Brain (organoid and tissue), 16 donors: ENCODE measurements at places on chromosomes 11 and 22.
A peak's percentile ranks its signal among the peaks of the same experiment; 100 is the strongest.

- DNase-seq, result peak; percentile 71
These were observed 423.0 kb downstream of the BRD1 start for GRCh38 chr22:49404576-49405241.

DNA sequence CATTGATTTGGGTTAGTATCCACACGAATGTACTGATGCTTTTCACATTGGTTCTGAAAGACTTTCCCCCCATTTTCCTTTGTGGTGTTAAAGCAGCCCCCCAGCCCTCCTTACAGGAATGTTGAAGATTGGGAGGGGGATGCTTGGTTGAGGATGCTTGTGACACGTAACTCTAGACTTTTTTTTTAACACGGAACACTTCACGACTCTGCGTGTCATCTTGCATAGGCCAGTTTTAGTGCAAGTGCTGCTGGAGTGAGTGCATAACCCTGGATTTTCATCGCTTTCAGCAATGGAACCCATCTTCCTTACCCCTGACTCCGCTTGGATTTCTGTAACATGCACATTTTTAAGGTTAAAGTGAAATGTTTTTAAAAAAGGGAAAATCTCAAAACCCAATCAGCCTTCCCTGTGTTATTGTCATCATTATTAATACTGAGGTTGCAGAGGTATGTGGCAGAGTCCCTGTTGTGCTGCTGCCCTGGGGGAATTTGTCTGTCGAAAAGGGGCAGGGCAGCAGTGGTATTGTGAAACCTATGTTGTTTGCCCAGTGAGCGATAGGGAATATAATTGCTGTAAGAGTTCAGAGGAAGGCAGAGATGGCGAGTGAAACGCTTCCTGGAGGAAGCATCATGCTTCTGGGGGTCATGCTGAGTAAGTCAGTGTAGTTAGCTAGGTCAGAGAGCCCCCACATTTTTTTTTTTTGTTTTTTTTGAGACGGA lies 12.1 kb downstream of the CECR2 start:
- DNase-seq, result no peak

GRCh38 chr22:17476838-17477237 lies 86.5 kb upstream of the SLC25A18 start:
- DNase-seq, result no peak

DNA sequence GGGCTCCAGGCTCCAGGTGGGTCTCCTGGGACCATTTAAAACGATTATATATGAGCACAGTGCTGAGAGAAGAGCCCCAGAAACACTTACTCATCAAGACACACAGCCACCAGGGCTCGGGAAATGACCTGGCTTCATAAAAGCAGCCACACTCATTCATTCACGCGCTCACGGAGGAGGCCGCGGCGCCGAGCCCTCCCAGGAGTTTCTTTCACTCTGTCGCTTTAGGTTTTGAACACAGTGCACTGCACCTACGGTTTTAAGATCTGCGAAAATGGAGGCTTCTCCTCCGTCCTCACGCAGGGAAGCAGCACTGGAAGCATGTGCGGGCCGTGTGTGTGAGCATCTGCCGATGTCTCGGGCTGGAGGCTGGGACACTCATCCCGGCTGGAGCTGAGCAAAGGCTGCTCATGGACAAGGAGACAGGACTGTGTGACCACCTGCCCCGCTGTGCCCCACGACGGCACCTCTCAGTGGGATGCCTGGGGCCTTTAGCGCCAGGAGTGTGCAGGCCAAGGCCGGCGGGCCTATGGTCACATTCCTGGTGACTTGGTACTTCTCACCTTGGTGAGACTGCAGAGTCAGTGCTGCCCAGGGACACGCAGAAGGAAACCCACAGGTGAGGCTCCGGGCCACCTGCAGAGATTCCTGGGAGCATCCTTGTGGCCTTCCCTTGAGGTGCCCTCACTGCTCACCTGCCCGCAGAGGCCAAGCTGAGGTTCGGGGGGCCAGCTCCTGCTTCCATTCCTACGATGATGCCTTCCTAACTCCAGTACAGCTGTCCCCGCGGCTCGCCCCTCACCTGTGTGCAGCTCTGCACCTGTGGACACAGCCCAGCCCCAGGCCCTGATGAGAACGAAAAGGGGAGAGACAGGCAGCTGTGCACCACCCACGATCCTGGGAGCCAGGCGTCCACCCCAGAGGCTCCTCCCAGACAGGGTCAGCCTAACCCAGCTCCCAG lies 872.0 kb downstream of the BRD1 start:
- peak; percentile 45 for DNase-seq

- DNase-seq, result no peak
These were observed 22.1 kb downstream of the YPEL1 start for GRCh38 chr22:21713428-21714058.

DNA sequence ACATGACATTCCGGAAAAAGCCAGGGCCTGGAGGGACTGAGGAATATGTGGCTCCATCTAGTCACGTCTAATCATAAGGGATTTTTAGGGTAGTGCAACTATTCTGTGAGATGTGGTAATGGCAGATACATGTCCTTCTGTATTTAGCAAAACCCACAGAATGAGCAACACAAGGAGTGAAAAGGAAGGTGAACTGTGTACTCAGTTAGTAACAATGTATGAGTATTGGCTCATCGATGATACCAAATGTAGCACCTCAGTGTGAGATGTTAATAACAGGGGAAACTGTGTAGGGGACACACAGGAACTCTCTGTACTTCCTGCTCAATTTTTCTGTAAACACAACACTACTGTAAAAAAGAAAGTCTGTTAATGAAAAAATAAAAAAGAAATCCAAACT lies 42.0 kb upstream of the CARS1 start:
- no peak for DNase-seq

- DNase-seq, result no peak
These were observed 10.2 kb downstream of the ATL3 start for GRCh38 chr11:63660972-63661371.

- DNase-seq, result no peak
These were observed 52.0 kb downstream of the NRXN2 start for GRCh38 chr11:64670975-64671374.

DNA sequence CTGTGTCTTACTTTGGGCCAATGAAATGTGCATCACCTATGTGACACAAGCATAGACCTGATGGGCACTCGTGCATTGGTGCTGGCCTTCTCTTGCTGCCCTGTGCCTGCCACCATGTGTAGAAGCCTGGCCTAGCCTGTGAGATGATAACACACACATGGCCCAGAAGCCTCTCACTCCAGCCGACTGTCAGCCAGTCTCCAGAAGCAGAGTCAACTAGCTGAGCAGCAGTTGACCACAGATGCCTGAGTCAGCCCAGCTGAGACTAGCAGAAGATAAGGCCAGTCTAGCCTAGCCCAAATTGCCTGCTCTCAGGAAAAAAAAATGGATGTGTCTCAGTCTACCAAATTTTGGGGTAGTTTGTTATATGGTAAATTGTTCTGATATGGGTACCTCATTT lies 46.2 kb downstream of the CSNK2A3 start:
- no peak for DNase-seq

- DNase-seq, result peak; percentile 92
These were observed at the start of gene TOP3B for GRCh38 chr22:21982338-21982965. Gene TOP3B, minus strand, starts transcription at chr22:21982787. Its CDS starts 7,078 bp downstream, at chr22:21975709.

DNA sequence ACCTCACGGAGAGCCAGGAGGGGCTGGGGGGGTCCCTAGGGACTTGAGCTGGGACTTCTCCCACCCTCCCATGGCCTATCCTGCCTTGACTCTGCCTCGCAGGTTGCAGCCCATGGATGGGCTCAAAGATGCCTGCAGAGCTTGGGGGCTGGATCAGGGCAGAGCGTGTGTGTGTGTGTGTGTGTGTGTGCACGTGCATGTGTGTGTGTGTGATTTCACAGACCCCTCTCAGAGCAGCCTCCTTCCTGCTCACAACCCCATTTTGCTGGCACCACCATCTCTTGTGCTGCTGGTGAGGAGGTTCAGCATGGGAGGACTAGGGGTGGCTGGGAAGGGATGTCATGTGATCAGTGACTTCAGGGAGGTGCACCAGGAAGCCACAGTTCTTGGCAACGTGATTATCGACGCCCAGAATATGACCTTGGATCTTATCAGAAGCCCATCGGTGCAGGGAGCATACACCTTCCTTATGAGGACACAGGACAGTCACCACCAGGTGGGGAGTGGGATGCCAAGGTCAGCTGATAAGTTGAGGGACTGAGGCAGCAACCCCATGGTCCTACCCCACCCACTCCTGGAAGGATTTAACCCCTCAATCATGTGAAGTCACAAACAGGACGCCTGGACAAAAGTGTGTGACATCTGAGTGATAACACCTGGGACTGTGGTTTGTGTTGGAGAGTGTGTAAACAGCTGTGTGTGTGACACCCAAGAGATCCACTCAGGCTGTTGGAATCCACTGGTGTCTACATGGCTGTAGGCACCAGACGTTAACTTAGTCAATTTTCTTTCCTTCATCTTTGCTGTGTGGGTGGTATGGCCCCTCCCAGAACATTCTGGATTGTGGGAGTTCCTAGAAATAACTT lies 1.8 kb upstream of the NAALADL1 start:
- DNase-seq, result no peak

GRCh38 chr11:116387641-116388040 lies 385.1 kb downstream of the BUD13 start:
- no peak for DNase-seq

GRCh38 chr11:81005595-81005994 lies 1564.8 kb upstream of the TENM4 start:
- DNase-seq, result no peak

DNA sequence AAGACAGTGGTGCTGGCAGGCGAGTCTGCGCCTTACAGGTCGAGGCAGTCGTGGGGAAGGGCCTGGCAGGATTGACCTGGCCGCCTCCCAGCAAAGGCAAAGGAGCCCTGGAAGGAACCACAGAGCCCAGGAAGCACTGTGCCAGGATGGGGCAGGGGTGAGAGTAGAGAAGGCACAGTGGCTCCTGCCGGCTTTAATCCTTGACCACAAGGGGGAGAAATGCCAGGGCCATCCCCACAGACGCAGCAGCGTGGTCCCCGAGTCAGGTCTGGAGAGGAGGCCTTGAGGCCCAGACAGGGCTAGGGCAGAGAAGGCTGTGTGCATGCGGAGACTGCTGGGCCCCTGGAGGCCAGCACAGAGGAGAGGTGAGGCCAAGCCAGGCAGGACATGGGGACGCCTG lies 9.9 kb upstream of the NDUFS8 start:
- DNase-seq, result no peak

- DNase-seq, result peak; percentile 27
These were observed 151.6 kb downstream of the FAT3 start for GRCh38 chr11:92376146-92376599.

DNA sequence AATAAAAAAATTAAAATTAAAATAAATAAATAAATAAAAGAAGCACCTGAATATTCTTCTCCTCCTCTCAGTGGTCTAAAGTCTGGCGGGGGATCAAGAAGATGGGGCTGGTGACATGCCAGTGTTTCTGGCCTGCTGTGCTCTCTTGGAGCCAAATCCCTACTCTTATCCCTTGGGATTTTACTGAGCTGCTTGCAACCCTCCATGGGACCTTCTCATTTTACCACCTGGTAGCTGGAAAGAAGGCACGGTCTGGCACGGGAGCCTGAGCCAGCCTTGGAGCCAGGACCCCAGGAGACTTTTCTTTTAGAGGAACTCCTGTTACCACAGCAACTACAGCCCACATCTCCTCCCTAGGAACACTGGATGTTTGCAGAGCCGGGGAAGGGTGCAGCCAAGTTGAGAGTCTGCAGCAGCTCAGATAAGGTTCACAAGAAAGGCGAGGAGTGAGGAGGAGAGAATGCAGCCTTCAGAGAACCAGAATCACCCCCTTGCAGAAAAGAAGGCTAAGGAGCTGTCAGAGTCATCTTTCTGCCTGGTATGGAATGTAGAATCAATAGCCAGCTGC lies 21.4 kb downstream of the CD6 start:
- DNase-seq, result peak; percentile 77

DNA sequence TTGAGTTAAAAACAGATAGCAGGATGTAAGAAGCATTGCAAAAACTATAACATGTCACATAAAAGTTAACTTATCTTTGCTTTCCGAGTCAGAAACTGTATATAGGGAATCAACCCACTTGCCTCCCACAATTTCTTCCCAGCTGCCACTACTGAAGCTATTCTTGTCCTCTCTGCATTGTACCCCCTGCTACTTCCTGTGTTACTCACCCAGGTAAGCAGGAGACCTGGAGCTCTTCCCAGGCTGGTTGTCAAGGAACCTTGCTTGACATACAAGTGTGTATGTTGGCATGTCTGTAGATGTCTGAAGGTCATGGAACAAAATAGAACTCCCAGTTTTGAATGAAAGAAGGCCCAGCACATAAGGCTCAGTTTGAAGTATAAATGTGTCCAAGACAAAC lies 74.3 kb upstream of the LRRC4C start:
- no peak for DNase-seq
